ENCODE measurements at places on chromosomes 11 and 22.

- no peak for DNase-seq
Measured at GRCh38 chr11:12216041-12216451, 105.7 kb downstream of the MICAL2 start.

DNA sequence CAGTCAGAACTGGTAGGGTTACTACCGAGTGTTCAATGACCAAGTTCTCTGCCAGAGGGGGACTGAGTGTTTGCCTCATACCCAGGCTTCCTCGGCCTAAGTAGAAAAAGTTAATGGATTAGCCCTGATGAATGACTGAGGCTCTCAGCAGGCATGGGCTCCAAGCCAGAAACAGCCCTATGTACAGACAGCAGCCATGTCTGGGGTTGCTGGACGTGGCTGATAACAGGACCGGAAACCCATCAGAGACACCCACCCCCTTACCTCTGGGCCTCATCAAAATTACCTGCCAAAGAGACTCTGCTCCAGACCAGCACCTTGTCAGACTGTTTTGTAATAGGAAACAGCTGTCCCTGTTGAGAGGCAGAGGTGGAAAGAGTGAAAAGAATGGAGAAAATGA, 351.4 kb downstream of the ETS1 start:
- no peak for DNase-seq

DNA sequence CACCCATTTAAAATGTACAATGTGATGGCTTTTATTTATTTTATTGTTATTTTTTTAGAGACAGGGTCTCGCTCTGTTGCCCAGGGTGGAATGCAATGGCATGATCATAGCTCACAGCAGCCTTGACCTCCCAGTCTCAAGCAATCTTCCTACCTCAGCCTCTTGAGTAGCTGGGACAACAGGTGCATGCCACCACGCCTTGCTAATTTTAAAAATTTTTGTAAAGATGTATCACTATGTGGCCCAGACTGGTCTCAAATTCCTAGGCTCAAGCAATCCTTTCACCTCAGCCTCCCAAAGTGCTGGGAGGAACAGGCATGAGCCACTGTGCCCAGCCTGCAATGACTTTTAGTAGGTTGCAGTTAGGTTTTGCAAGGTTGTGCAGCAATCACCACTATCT, 14.3 kb downstream of the CLDN5 start:
- no peak for DNase-seq

GRCh38 chr22:42764895-42765363, 44.3 kb upstream of the A4GALT start:
- DNase-seq, result no peak

DNA sequence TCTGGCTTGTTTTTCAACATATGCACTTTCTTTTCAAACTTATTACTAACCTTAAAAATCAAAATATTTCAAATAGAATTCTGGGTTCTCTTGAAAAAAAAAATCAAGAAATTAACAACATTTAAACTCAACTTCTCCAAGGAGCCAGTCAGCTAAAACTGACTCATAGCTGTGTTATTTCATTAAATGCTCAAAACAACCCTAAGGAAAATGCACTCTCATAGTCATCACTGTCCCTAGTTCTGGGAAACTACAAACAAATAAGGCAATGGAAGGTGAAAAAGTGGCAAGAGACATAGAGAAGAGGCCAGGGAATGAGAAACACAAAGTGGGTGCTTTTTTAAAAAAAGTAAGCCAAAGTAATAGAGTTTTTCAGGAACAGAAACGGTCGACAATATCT, 4.1 kb upstream of the ARHGAP20 start:
- no peak for DNase-seq

GRCh38 chr11:13963949-13964770, 1.6 kb downstream of the SPON1 start:
- DNase-seq, result no peak

DNA sequence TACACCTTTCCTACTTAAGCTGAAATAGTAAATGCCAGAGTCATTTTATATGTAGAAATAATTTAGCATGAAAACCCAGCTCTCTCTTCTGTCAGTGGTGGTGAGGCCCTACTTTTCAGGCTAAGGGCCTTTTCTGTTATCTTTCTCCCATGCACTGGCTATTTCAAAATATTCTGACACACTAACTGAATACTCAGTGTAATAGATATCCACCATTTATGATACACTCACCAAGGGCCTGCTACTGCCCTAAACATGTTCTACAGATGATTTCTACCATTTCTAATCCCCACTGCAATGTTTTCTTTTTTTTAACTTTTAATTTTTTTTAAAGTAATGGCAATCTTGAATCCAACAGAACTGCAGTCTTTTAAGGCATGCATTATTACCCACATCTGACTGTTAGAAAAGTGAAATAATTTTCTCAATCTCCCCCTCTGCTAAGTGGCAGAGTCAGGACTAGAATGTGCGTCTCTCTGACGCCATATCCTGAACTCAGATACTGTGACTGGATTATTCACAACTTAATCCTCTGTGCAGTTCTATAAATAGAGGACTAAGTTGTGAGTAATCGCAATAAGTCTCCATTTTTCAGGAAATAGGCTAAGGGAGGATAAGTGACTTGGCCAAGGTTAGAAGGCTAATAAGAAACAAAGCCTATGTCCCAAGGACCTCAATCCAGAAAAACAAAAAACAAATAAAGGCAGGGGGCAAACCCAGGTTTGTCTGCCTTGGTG, 44.0 kb downstream of the GRAMD1B start:
- DNase-seq, result peak; percentile 40

GRCh38 chr11:73914284-73914683, 36.5 kb upstream of the DNAJB13 start:
- DNase-seq, result no peak

DNA sequence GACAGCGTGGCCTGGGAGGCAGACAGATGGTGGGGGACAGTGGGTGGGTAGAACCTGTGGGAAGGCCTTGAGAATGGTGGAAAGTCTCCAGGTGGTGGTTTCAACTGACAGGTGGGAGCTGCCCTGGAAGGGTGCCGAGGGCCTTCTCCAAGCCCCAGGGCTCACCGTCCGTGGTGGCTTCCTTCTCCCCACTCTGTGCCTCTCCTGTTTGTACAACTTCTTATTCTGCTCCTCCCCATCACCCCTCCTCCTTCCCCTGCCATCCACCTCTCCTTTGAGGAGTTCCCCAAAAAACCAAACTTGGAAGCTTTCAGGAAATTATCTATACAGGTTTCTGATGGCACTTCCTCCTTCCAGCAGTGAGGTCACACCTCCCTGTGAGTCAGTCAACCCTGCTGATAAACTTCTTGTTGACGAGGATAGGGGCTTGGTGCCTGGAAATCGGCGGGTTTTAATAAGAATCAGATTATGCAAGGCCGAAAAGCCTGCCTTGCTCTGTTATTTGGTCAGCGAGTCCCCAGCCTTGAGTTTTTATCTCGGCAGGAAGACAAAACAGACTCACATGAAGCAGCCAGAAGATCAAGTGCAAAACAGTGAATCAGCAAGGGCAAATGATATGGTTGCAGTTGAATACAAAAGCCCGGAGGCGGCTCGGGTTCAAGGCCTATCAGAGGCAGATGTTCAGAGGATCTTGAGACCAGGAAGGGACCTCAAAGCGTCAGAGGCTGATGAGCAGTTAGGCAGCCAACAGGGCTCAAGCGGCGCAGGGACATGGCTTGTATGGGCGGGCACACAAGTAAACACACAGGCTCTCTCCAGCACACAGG, 9.5 kb upstream of the ST3GAL4 start:
- no peak for DNase-seq

DNA sequence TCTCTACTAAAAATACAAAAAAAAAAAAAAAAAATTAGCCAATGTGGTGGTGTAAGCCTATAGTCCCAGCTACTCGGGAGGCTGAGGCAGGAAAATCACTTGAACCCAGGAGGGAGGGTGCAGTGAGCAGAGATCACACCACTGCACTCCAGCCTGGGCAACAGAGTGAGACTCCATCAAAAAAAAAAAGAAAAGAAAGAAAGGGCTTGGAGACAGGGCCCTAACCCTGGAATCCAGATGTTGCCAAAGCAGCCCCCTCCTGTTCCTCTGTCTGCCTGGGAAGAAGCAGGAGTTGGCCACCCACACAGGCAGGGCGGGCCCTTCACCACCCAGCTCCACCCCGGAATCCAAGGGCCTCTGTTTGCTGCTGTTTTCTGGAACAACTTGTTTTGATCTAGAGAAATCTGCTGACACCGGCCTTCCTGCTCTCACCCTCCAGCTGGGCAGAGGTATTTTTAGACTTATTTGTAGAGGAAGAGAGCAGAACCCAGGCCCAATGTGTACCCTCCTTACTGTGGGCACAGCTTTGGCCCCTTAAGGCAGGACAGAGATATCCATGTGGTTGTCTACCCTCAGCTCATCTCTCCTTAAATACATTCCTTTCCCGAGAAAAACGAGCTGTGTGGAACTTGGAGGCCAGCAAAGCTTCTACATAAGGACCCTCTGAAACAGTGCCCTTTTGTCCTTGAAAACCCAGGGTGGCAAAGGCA, 2.7 kb upstream of the NEAT1 start:
- peak; percentile 68 for DNase-seq

DNA sequence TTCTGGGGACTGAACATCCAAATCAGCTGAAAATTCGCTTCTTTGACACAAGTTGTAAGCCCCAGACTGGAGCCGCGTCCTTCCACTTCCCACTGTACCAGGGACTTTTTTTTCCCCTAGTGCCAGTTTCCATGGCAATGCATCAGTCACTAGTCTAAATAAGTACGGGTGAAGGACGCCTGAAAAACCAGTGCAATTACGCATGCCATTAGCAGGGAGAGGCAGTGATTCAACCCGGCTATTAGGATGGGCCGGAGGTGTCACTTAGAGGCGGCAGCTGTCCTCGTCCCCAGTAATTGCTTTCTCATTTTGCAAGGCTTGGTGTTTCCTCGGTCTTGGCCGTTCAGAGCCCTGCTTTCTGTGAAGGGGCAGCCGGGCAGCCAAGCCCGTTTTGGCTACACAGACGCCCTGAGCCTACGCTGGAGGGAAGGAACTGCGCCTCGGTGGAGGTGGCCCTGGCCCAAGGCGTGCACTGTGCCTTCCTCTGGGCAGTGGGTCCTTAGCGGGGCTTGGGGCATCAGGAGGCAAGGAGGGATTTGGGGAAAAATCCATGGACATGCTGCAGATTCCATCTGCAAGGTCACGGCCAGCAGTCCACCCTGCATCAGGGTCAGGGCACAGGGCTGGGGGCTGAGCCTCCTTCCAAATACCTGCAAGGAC, 319.7 kb downstream of the CTTN start:
- DNase-seq, result no peak

- DNase-seq, result no peak
Measured at GRCh38 chr22:47927648-47928210, 1165.3 kb downstream of the TBC1D22A start.

GRCh38 chr11:35009191-35009943, 92.9 kb downstream of the PDHX start:
- peak; percentile 63 for DNase-seq

DNA sequence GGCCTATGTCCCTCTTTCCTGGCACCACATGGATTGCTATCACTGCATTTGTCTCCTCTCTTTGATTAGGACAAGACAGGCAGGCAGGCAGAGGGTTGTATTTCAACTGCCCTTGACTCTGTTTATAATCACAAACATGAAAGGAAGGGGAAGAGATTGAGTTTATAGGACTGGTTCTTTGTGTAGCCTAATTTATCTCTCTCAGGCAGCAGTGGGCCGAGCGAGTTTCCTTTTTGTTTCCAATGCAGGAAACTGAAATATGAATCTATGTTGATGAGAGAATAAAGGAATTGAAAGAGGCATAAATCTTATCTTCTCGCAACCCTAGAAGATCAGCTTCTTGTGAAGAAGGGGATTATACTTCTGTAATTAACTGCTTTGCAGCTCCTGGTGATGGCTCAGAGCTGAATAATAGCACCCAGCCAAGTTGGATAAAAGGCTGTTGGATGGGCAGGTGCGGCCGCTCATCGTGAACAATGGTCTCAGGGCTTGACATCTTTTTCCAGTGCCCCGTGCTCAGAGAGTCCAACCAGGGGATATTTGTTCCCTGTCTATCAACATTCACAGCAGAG, 80.6 kb upstream of the SYT13 start:
- DNase-seq, result no peak

DNA sequence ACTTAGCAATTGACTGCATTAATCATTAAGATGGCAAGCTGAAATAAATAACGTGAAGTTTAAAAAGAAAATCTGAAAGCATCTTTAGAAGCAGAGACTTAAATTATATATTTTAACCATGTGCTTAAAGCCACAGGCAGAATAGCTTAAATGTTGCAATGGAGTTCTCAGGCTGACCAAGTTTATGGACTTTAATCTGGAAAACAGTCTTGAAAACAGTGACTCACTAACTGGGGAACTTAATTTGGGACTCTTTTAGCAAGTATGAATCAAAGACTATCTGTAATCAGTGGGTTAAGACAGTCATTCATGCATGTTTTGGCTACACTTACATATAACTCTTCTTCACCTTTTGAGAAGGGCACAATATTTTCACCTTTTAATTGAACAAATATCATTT, 12.6 kb upstream of the GLYATL1 start:
- peak; percentile 30 for DNase-seq

DNA sequence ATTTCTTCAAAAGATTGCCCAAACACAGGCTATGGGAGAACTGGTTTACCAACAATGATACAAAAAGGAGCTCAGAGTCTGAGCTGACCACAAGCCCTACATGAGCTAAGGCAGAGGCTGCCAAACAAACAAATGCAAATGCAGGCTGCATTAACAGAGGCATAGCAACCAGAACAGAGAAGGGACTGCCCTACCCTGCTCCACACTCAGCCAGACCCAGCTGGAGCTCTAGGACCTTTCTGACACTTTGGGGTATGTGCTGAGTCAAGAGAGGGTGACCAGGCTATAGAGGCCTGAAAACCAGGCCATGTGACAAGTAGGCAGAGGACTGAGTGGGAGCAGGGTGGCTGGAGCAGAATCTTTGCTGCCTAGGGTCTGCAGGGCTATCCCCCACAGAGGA, 17.8 kb upstream of the P2RY2 start:
- no peak for DNase-seq

- peak; percentile 33 for DNase-seq
Measured at GRCh38 chr11:8765294-8765693, 82.7 kb downstream of the RPL27A start.

GRCh38 chr11:1744891-1745700, 5.3 kb downstream of the IFITM10 start:
- DNase-seq, result no peak

DNA sequence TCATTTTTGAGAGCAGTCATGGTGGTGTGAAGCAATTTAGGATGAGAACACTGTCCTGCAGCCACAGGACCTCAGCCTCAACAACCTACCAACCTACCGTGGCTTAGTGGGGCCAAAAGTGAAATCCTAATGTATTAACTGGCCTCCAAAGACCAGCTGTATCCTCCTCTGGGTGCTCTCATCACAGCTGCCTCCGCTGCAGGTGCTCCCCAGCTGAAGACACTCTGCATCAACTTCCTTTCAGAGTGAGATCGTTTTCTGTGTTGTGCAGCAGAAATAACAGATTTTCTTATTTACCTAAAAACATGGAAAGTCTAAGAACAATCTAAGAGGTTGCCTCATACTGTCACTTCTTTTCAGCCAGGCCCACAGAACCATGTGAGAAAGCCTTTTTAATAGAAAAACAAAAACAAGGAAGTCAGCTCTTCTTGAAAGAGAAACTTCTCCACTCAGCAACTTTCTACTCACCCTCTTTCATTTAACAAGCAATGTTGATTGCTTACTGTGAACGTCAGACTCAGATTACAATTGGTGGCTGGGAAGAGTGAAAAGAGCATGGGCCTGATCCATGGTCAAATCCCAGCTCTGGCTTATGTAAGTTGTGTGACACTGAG, 136.1 kb downstream of the TENM4 start:
- DNase-seq, result no peak
